ENCODE measurements at places on chromosomes 4 and X.

DNA sequence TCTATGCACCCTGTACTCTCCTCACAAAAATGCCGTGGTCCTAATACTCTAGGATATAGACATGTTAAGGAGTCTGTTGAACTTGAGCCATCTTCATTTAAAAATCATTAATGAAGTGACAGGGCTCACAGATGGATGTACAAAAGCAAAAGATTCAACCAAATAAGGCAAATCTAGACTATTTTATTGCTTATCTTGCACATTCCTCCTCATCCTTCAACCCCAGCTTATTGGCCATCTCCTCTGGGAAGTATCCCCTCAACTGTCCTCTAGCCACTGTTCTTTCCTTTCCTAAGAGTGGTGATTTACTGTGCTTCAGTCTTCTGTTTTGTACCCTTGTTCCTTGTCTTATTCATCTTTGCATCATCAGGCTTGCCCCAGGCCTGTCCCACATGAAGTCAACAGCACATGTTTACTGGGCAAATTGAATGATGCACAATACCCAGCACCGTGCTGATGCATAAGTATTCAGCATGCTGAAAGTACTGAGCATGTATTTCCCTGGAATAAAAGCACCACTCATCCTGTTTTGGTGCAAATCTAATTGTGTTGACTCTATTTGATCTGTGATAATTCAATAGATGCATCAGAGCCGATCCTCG is 287.3 kb upstream of the CLNK start:
- no peak for DNase-seq

GRCh38 chr4:23260511-23260910 is 567.8 kb downstream of the GBA3 start:
- DNase-seq = no peak

- DNase-seq = no peak
Observed at GRCh38 chr4:11106190-11106589, 322.5 kb downstream of the HS3ST1 start.

- DNase-seq = no peak
Observed at GRCh38 chr4:34000356-34000755, 2244.0 kb downstream of the ARAP2 start.

DNA sequence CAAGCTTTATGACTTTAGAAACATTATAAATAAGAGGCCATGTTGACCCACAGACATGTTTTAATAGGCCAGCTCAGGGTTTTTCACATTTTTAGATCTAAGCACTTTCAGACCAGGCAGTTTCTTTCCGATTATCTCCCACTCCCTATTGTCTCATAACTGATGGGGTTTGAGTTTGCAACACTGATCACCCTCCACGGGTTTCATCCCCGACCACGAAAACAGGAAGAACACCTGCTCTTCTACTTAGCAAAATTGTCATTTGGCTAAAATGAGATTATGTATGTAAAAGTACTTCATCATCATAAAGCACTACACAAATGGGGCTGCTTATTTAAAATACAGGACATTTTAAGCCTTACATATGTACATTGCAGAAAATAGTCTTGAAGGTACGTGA is 407.9 kb downstream of the HNRNPD start:
- no peak for DNase-seq

- no peak for DNase-seq
Observed at GRCh38 chr4:1164956-1165545, 7.3 kb downstream of the SPON2 start.

All from stimulated activated CD8-positive, alpha-beta memory T cell treated with anti-CD3 and anti-CD28 coated beads, Interleukin-7, amount 100 ng/mL, for 1 hour (primary cell).